ENCODE measurements at places on chromosomes 6 and 20. TPM values are rescaled to one million over a fixed set of nuclear protein-coding genes. Genes with fewer than 3 reads are reported as not detected.

GRCh38 chr20:54355631-54356280 is 119.6 kb upstream of the DOK5 start:
- H3K27ac ChIP-seq = no peak overlapping the region
- no peaks in the 10 kb centered on the region for H3K36me3 ChIP-seq
- H3K4me1 ChIP-seq = no peaks in the 10 kb centered on the region
- no peak overlapping the region for H3K4me3 ChIP-seq
- H3K27me3 ChIP-seq = peaks cover 52% of the 10 kb centered on the region
- no peak for DNase-seq

Gene FKBP1C
- 1.9 TPM for total RNA-seq

DNA sequence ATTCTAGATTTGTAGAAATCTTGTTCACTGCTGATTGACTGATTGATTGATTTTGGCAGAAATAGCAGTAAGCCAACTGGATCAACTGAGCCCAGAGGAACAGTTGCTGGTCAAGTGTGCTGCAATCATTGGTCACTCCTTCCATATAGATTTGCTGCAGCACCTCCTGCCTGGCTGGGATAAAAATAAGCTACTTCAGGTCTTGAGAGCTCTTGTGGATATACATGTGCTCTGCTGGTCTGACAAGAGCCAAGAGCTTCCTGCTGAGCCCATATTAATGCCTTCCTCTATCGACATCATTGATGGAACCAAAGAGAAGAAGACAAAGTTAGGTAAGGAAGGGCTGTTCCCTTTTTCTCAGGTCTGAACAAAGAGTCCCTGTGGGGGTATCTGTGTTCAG is 31.2 kb downstream of the TREML1 start:
- H3K36me3 ChIP-seq = no peaks in the 10 kb centered on the region
- no peak overlapping the region for H3K27ac ChIP-seq
- no peaks in the 10 kb centered on the region for H3K27me3 ChIP-seq
- H3K4me3 ChIP-seq = no peak overlapping the region
- DNase-seq = no peak

Gene DEF6
- 37.3 TPM for total RNA-seq

Gene NR2E1
- total RNA-seq = not detected

GRCh38 chr20:44684047-44684967 is 30.9 kb upstream of the CCN5 start:
- no peak overlapping the region for H3K4me3 ChIP-seq
- peak; percentile 32 for DNase-seq
- H3K27me3 ChIP-seq = no peaks in the 10 kb centered on the region
- no peaks in the 10 kb centered on the region for H3K36me3 ChIP-seq
- peaks cover 10% of the 10 kb centered on the region for H3K4me1 ChIP-seq
- no peak overlapping the region for H3K27ac ChIP-seq
